Activated CD8-positive, alpha-beta memory T cell treated with anti-CD3 and anti-CD28 coated beads for 1 hour (primary cell): ENCODE measurements at places on chromosomes 1 and 21.
A peak's percentile ranks its signal among the peaks of the same experiment; 100 is the strongest.

- DNase-seq, result peak; percentile 17
Observed at GRCh38 chr1:116569776-116570357, 959 bp downstream of the CD58 start.

GRCh38 chr1:27551170-27551952, 52.6 kb downstream of the AHDC1 start:
- no peak for DNase-seq

GRCh38 chr1:219188331-219188803, 14.7 kb downstream of the LYPLAL1 start:
- no peak for DNase-seq

GRCh38 chr1:203512517-203512847, 18.5 kb downstream of the OPTC start:
- no peak for DNase-seq

DNA sequence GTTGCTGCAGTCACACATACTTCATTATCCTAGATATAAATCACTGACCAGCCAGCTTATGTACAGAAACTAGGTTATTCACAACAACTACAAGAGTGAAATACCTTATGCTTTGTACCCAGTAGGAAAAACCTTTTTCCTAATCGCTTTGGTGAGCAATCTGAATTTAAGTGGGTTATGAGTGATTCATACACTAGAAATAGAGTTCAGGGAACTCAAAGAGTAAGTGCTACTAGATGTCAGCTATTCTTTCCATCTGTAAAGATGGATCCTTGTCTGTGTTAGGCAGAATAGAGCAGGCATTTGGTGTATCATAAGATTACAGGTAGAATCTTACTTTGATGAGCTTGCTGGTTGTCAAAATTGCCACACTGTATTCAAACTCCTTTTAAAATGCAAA, 101.9 kb downstream of the ZNF644 start:
- DNase-seq, result no peak

DNA sequence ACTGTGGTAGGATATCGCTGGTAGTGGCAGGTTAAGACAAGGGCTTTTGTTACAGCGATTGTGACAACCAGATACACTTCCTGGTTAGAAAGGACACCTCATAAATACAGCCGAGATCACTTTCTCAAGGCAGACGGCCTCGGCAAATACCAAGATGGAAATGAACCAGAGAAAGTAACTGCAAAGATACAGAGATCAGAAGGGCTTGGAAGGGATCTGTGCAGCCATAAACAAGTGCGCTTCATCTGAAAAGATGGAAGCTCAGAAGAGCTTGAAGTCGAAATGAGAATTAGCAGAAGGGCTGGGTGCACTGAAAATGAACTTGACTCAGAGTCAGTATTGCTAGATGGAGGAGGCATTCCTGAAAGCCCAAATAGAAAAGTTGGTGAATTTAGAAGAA, 7.1 kb downstream of the DHRS3 start:
- no peak for DNase-seq
